ENCODE measurements at places on chromosomes 12 and 14. TPM values are rescaled to one million over a fixed set of nuclear protein-coding genes. Genes with fewer than 3 reads are reported as not detected.

DNA sequence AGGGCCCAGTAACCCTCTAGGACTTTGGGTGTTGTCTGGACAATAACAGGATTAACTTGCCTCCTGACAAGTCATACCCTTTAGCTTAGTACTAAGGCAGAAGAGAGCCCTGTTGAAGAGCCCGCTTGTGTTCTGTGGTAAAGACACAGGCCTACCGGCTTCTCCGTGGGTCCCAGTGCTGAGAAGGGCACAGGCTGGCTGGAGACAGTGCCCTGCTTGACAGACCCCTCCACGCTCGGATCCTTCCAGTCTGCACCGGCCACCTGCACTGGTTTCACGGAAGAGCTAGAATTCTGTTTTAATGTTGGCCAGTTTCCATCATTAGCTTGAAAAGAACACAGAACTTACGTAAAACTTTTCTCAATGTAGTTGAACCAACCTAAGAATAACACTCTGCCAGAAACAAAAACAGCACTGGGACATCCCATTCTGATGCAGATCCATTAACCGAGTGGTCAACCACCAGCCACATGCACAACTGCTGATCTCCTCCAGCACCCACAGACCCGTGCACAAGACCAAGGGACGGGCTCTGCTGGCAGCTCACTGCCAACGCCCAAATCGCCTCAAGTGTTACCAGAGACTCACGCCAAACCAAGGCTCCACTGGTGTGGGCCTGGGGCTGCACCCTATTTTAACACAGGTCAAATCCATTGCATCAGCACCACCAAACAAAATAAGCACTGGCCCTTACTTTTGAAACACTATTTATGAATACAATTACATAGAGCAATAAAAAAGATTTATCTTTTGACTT, 27.1 kb downstream of the ZFYVE21 start:
- DNase-seq = no peak
- no peaks in the 10 kb centered on the region for H3K27me3 ChIP-seq

DNA sequence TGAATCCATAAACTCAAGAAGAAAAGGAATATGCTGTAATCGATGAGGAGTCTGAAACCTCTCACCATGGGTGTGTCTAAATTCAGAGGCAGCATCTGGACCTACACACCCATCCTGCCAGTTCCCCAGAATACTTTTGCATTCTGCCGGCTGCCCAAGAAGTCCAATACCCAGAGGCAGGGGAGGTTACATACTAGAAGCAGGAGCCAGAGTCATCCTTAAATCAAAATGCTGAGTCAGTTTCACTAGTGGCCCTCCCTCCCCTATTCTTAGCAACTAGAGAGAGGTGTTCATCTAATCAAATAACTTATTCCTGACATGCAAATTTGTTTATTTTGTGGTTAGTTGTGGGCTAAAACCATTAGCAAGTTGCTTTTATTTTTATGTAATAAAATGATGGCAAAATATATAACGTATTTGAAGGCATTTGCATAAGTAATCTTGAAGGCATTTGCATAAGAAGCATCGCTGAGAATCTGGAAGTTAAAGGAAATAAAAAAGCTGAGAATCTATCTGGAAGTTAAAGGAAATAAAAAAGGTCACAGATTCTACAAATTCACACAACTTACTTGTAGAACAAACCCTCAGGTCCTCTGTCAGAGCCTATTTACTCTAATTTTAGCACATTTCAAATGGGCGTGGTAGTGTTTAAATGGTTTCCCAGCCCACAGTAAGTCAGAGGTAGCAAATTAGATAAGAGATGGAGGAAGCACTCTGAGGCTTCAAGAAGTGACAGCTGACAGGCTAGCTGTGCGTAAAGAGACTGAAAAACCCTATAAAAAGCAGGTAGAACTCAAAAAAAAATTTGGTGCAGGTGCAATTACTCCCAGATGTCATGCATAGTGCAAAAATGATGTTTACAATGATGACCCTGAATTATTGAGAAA, 7.8 kb downstream of the BHLHE41 start:
- H3K4me3 ChIP-seq = no peak overlapping the region
- peaks cover 22% of the 10 kb centered on the region for H3K36me3 ChIP-seq
- peaks cover 45% of the 10 kb centered on the region for H3K4me1 ChIP-seq
- H3K27me3 ChIP-seq = no peaks in the 10 kb centered on the region

The BCL2L14 gene
- total RNA-seq = 5.5 TPM

- no peaks in the 10 kb centered on the region for H3K27me3 ChIP-seq
- no peak overlapping the region for H3K27ac ChIP-seq
- H3K4me1 ChIP-seq = peaks cover 31% of the 10 kb centered on the region
Measured at GRCh38 chr12:19641235-19642080, 202.2 kb downstream of the AEBP2 start.

DNA sequence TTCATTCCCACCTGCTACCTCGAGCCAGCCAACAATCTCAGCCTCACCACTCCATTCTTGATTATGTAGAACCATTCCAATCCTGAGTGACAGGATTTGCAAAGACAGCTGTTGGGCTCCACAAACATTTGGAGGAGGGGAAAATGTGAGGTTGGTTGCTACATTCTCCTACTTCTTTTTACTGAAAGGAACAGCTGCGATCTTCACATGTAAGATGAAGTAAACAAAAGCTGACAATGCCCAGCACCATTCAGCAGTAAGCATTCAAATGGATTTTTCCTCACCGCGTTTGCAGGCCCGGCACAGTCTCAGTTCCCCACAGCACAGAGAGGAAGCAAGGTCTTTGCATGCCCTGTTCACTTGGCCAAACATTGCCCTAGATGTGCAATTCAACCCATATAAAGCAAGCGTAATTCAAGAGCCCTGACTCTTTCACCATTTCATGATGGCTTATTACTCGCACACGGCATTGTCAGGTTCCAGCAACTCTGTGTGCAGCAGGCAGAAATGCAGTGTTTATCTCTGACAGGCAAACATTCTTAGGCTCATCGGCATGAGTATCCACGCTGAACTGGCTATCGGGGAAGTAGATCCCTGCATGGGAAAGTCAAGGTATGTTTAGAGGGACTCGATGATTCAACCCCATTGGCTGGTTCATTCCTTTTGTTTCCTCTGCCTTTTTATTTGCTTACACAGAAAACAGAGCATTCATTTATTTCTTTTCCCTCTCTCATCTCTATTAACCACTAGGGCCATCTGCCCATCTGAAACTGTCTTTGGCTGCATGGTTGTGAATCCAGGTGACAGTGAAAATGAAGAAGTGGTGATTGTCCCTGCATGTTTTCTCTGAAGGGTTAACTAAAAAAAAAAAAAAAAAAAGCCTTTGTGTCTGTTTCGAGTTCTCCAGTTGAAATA, 236.1 kb upstream of the PLEKHG7 start:
- H3K4me1 ChIP-seq = peaks cover 12% of the 10 kb centered on the region
- H3K36me3 ChIP-seq = no peaks in the 10 kb centered on the region
- DNase-seq = no peak
- no peak overlapping the region for H3K4me3 ChIP-seq

GRCh38 chr12:93225094-93225493, 152.6 kb upstream of the NUDT4 start:
- H3K36me3 ChIP-seq = no peaks in the 10 kb centered on the region
- no peak overlapping the region for H3K4me3 ChIP-seq
- no peak for DNase-seq
- H3K27ac ChIP-seq = no peak overlapping the region
- H3K4me1 ChIP-seq = peaks cover 27% of the 10 kb centered on the region
- H3K27me3 ChIP-seq = no peaks in the 10 kb centered on the region

GRCh38 chr12:5881666-5882065, 63.4 kb downstream of the ANO2 start:
- H3K36me3 ChIP-seq = no peaks in the 10 kb centered on the region
- H3K4me1 ChIP-seq = no peaks in the 10 kb centered on the region
- H3K27ac ChIP-seq = no peak overlapping the region
- no peak overlapping the region for H3K4me3 ChIP-seq
- DNase-seq = no peak

DNA sequence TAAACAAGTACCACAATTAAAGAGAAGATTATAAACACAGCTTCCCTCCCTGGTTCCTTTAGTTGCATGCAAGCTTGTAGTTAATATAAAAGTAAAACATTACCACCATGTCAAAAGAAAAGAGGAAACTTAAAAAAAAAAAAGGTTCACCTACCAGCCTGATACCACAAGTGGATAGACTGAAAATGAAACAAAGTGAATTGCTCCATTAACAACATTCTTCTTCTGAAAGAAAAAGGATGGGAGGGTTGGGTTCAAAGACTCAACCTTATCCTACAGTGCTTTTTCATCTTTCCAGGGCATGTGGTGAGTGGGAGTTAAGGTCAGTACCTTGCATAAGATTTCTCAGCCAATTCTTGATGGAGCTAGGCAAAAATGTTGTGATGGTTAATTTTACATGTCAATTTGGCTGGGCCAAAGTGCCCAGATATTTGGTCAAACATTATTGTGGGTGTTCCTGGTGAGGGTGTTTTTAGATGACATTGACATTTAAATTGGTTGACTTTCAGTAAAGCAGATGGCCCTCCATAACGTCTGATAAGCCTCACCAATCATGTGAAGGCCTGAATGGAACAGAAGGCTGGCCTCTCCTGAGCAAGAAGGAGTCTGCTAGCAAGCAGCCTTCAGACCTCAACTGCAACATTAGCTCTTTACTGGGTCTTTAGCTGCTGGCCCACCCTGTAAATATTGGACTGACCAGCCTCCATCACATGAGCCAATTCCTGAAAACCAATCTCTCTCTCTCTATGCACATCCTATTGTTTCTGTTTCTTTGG, 28.8 kb downstream of the VCPKMT start:
- no peaks in the 10 kb centered on the region for H3K27me3 ChIP-seq
- no peak for DNase-seq
- no peaks in the 10 kb centered on the region for H3K4me1 ChIP-seq
- no peaks in the 10 kb centered on the region for H3K36me3 ChIP-seq

The OVCH1 gene
- not detected for total RNA-seq

- H3K4me3 ChIP-seq = no peak overlapping the region
- H3K4me1 ChIP-seq = no peaks in the 10 kb centered on the region
- DNase-seq = peak; percentile 43
- H3K36me3 ChIP-seq = peaks cover 32% of the 10 kb centered on the region
Measured at GRCh38 chr12:53190108-53190729, 9.5 kb upstream of the CSAD start.

DNA sequence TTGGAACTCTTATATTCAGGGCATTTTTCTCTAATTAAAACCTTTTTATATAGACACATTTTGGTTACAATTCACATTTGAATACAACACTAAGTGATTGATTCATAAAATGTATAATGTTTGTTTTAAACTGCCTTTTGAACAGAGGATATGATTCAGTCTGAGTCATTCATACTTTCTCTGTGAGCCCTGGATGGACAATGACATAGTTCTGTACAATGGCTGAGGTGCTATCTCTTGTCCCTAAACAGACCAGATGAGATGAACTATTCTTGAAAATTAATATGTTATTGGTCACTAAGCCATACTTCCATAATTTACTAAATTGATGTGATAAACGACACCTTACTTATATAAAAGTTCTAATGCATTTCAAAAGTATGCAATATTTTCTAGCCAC, 199.7 kb upstream of the ATXN7L3B start:
- no peak overlapping the region for H3K4me3 ChIP-seq
- DNase-seq = peak; percentile 24
- H3K27me3 ChIP-seq = no peaks in the 10 kb centered on the region
- peak overlapping the region; percentile 43 for H3K27ac ChIP-seq
- peaks cover 41% of the 10 kb centered on the region for H3K4me1 ChIP-seq
- no peaks in the 10 kb centered on the region for H3K36me3 ChIP-seq

- no peaks in the 10 kb centered on the region for H3K4me1 ChIP-seq
- DNase-seq = no peak
- H3K4me3 ChIP-seq = no peak overlapping the region
- H3K36me3 ChIP-seq = no peaks in the 10 kb centered on the region
- no peaks in the 10 kb centered on the region for H3K27me3 ChIP-seq
- no peak overlapping the region for H3K27ac ChIP-seq
Measured at GRCh38 chr14:64584190-64584589, 34.4 kb downstream of the PPP1R36 start.

The ANKS1B gene
- 1.5 TPM for total RNA-seq

DNA sequence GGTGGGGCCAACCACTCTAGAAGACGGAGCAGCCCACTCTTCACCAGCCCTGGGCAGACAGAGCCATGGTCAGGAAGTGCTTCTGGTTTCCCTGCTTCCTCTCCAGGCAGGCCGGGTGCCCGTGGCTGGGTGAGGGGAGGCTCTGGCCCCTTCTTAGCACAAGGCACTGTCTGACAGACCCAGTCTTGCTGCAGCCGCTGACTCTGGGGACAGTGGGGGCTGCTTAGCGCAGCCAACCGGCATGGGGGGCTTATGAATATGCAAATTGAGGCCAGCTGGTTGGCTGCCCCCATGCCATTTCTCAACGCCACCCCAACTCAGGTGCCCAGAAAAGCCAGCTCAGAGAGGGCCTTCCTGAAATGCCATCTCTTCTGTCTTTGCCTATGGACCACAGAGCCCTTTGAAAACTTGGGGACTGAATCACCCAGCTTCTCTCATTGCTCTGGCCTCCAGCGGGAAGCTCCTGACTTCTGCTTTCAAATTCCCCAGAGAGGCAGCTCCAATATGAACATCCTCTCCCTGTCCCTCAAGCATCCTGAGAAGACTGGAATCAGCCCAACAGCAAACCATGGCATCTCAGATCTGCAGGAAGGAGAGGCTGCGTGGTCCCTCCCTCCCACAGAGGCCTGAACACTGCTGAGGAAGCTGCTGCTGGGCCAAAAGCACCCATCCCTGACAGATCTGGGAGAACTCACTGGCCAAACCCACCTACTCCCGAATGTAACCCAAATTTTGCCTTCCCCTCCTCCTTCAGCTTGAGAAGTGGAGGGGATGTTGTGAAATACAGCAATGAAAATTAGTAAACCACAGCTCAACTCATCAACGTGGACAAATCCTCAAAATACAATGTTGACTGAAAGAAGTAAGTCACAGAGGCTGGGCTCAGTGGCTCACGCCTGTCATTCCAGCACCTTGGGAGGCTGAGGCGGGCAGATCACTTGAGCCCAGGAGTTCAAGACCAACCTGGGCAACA, at the start of gene PROX2:
Gene PROX2, minus strand, starts transcription at position 205 of the 973 bp plus-strand sequence. CDS start 12,311 bp downstream, outside the sequence.
- no peak for DNase-seq
- no peaks in the 10 kb centered on the region for H3K27me3 ChIP-seq
- no peak within 1 kb of the TSS for H3K27ac ChIP-seq
- H3K4me3 ChIP-seq = no peak within 1 kb of the TSS
- peaks cover 8% of the 10 kb centered on the region for H3K4me1 ChIP-seq
- peaks cover 7% of the 10 kb centered on the region for H3K36me3 ChIP-seq

- no peaks in the 10 kb centered on the region for H3K36me3 ChIP-seq
- no peak overlapping the region for H3K27ac ChIP-seq
- H3K27me3 ChIP-seq = no peaks in the 10 kb centered on the region
- H3K4me1 ChIP-seq = peaks cover 39% of the 10 kb centered on the region
- DNase-seq = no peak
Measured at GRCh38 chr12:105275997-105276733, 40.2 kb upstream of the APPL2 start.

DNA sequence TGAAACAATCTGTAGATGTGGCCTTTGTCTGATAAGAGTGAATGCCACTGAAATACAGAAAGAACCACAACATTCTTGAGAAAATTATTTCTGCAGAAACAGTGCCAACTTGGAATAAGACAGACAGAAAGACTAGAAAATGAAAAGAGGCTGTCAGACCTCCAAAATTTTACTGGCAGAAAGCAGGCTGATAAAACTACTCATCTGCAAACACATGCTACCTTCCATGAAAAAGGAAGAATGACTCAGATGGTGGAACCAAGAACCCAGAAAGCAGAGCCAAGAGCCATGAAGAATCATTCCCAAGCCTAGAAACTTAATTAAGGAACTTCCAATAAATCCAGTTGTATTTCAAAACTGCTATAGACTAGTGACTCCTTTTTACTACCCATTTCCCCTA, 31.9 kb upstream of the OSBPL8 start:
- no peak overlapping the region for H3K27ac ChIP-seq
- H3K4me3 ChIP-seq = no peak overlapping the region
- no peaks in the 10 kb centered on the region for H3K4me1 ChIP-seq
- H3K36me3 ChIP-seq = no peaks in the 10 kb centered on the region

- no peaks in the 10 kb centered on the region for H3K36me3 ChIP-seq
- H3K4me3 ChIP-seq = no peak overlapping the region
- H3K4me1 ChIP-seq = peaks cover 16% of the 10 kb centered on the region
- no peaks in the 10 kb centered on the region for H3K27me3 ChIP-seq
- no peak for DNase-seq
- no peak overlapping the region for H3K27ac ChIP-seq
Measured at GRCh38 chr14:103199124-103199523, 75.9 kb downstream of the TNFAIP2 start.

Measured in Calu3 (cell line).